Hematopoietic multipotent progenitor cell (in vitro differentiated cells): ENCODE measurements at places on chromosomes 12 and 14. TPM values are rescaled to one million over a fixed set of nuclear protein-coding genes. Genes with fewer than 3 reads are reported as not detected.

DNA sequence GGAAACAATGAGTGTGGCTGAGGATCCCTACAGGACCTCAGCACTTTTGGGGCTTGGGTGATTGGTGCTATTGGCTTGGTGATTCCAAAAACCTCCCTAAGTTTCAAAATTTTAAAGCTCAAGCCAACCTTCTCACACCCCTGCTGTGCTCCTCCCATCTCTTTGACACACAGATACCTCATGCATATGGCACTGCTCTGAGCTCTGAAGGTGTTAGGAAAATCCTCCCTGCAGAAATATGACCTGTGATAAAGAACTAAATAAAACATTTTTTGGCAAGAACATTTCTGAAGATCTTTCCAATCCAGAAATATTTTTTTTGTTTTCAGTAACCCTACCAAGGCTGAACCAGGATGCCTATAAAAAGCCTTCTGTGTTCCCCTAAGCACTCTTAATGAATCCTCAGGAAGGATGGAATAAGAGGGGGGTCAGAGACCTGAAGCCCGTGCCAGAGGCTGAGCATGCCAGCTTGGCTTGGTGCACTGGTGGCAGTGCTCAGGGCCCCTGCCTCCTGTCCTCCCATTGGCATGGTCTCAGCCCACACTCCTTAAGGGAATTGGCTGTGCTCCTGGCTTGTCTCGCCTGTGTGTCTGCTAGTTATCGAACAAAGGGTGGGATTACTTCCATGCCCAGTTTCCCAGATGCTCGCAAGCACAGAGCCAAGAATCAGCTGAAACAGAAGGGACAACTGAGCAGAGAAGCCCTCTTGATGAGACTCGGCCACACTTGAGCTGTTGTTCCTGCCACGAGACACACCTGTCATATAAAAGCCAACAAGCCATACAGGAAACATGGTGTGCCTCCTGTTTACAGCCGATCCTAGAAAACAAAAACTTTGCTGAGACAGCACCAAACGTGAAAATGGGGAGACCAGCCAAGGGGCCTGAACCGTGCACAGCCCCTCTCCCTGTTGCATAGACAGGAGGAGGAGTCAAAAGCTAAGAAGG, 132.7 kb upstream of the EEA1 start:
- no peak for DNase-seq

DNA sequence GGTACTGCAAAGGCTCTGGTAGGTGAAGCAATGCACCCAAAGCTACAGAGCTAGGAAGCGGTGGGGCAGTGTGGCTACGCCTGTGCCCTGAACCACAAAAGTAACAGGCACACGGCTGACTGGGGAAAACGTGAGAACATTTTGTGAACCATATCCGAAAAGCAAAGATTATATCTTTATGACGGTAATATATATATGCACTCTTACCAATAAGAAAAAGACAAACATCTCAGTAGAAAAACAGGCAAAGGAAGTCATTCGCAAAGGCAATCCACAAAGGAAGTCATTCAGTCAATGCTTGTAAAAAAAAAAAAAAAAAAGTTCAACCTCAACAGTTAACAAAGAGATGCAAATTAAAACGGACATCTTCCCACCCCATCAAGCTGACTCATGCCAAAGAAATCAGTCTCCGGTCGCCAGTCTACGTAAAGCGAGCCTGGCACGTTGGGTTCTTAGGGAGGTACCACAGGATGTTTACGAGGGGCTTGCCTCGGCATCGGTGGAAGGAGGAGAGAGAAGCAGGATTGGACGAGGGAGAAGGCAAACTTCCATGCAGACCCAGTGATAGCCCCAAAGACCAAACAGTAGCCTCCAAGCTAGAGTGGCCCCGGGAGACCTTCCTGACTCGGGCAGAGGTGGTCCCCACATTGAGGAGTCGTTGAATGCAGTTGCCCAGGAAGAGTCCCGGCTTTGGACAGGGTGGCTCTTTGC, 39.4 kb upstream of the PPP2R5C start:
- DNase-seq: peak; percentile 80

- DNase-seq: no peak
These were observed 663 bp upstream of the ULK1 start for GRCh38 chr12:131893605-131894312.

GRCh38 chr12:43540470-43540869, 11.5 kb downstream of the ADAMTS20 start:
- no peak for DNase-seq

- no peak for DNase-seq
These were observed 122.3 kb upstream of the ATF1 start for GRCh38 chr12:50641566-50641965.

- peak; percentile 39 for DNase-seq
These were observed 61.9 kb downstream of the SMUG1 start for GRCh38 chr12:54126696-54127537.

DNA sequence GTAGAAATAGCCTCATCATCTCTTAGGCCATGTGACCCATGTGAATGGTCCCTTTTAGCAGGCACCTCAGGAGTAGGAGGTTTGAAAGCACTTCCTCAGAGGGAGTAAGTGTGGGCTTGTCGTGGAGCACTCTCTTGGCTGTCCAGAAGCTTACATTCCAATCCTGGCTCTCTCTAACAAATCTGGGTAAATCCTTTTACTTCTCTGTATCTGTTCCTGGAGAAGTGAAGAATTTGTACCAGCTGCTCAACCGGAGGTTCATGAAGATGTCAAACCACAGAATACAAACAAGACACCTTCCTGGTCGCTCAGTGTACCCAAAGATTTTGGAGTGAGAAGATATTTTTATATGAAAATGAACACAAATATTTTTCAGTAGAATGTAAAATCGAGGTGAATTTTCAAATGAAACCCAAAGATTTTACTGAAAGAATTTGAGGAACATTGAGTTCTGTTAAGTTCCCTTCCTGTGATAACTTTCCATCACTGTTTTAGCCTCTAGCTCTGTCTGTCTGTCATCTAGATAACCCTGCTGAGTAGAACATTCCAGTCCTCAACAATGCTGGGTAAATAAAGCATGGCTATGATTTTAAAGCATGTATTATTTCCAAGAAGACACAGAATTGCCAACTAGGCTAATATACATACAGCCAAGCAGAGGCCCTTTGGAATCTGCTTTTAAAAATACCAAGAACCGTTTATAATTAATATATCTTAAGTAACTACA, 263.9 kb upstream of the RGS6 start:
- DNase-seq: no peak

- DNase-seq: no peak
These were observed 341.8 kb downstream of the C12orf50 start for GRCh38 chr12:87687362-87687761.

The GPN3 gene
- total RNA-seq: 11.3 TPM

The RGS6 gene
- total RNA-seq: 0.54 TPM

The ADCK1 gene
- total RNA-seq: 6.7 TPM

The FAM234B gene
- 12.7 TPM for total RNA-seq

The TAS2R10 gene
- total RNA-seq: 0.27 TPM

The MYO1H gene
- total RNA-seq: not detected

The SYCP3 gene
- 0.27 TPM for total RNA-seq
